CMK (cell line): ENCODE measurements at places on chromosomes 2 and 18.

GRCh38 chr2:230124757-230125431 lies 56.2 kb upstream of the SLC16A14 start:
- peak; percentile 15 for DNase-seq

DNA sequence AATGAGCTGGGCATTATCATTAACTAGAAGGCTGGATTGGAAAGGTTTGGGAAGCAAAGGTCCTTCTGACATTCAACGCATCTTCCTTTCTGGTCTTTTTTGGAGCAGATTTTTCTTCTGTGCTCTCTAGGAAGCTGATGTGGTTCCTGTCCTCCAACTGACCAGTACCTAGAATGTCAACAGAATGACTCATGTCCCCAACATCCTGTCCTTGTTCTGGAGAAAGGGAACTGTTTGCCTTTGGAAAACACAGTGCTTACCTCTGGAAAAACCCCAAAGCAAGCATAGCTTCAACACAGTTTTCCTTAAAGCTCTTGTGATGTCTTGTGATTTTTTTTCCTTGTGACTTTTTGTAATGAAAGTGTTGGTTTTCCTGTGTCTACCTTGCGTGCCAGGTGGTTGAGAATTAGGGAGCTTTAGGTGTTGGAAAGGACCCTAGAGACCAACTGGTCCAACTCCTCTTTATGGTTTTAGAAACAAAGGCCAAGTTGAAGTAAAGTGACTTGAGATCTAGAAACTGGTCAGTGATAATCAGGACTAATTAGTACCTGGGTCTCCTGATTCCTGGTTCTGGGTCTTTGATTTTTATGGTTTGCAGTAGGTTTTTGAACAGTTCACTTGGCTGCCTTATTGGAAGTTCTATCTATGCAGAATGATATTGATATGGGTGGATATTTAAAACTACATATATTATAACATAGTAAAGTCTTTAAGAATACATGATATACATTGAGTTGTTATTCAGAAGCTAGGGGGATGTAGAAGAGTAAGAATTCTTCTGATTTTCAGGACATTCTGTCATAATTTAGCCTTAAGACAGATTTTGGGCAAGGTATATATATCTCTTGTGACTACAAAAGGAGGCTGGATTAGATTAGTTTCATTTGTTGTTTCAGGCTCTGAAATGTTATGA lies 70.5 kb downstream of the FMNL2 start:
- DNase-seq: no peak

DNA sequence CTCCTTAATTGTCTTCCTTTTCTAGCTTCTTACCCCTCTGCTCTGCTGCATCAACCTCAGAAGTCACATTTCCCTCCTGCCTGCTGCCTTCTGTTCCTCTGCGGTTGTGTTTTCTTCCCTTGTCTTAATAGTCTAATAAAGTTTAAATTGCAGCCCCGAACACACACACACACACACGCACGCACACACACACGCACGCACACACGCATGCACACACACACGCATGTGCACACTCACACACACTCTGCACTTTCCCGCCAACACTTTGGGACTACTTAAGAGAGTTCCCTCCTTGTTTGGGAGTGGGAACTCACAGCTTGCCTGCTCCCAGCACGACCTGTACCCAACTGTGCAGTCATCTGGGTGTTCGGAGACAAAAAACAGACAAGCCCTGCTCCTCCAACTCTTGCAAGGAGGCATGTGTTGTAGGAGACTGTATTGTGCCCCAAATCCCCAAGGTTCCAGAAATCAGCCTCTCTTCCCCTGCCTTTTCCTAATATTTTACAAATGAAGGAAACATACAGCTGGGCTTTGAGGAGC lies 99.1 kb downstream of the SETBP1 start:
- no peak for DNase-seq

DNA sequence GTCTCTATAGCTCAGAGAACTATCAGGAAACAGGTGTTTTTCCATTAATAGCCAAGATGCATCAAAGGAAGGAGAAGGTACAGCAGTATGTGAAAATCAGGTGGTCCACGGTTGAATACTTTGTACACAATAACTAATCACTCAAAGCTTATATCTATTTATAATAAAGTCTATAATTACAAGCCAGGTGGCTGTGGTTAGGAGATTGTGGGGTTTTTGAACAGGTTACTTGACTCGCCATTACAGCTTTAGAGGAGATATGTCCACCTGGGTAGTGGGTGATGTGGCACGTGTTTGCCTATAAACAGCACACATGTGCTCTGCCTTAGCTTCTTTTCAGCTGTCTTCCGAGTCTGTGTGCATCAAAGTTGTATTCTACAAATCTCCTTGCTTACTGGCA lies 892.2 kb upstream of the ZEB2 start:
- no peak for DNase-seq

DNA sequence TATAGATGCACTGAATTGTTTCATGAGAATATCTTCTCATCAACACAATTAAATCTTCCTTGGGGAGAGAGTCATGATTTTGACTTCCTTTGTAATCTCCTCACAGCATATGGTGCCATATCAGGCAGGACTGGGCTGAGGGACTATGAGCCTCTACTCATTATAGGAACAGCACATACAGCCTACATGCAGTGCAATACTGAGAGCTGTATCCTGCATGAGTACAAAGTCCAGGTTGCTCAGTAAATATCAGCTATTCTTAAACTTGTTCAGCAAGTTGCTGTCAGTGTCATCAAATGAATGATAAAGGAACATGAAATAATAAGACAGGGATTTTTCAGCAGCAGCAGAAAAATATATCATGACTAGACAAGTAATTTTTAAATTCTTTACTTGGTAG lies 10.8 kb downstream of the DLGAP1 start:
- DNase-seq: no peak

- no peak for DNase-seq
These were observed 24.2 kb downstream of the ITM2C start for GRCh38 chr2:230888824-230889400.

- DNase-seq: no peak
These were observed 62.7 kb downstream of the PTRHD1 start for GRCh38 chr2:24730481-24730880.

DNA sequence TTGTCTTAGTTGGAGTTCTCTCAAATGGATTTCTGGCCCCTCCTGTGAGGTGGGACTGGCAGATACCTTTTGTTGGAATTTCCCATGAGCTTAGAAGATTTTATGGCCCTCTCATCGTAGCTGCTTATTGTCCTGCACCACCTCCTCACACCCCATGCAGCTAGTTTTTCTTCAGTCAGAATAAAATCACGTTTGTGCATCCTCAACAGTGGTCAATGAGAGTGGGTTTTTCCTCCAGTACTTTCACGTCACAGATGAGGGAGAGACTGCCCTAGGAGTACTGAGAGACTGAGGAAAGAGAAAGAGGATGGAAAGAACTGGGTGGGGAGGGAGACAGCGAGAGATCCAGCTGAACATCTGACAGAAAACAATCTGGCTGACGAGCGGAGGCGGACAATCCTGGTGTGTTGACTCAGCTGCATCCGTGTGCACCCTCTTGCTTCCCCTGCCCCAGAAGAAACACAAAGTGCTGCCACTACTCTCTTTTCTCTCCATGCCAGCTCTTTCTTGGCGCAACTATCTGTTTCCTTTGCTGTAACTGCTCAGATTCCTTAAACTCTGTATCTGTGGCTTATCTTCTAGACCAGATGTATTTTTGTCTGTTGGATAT lies 7.4 kb downstream of the RAPGEF4 start:
- DNase-seq: no peak

DNA sequence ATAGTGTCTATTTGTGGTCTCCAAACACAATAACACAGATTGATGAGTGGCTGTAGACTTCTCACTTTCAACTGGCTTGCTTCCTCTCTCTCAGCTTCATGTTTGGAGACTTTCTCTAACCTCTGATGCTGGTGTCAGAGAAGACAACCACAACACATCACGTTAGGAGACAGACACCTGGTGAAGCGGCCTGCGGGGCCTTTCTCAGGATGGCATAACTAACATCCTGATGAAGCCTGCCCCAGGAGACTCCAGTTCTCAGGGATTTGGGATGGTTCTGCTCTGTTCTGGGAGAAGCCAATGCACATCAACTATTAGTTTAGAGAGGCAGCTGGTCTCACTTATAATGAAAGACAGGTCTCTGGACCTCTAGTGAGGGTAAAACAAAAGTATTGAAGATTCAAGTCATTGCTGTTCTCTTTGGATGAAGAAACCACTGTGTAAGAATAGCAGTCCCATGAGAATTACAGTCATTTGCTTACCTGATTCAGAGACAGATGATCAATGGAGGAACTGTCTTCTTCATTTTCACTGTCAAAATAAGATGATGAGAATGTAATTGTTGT lies 2.0 kb downstream of the IL1A start:
- DNase-seq: no peak

DNA sequence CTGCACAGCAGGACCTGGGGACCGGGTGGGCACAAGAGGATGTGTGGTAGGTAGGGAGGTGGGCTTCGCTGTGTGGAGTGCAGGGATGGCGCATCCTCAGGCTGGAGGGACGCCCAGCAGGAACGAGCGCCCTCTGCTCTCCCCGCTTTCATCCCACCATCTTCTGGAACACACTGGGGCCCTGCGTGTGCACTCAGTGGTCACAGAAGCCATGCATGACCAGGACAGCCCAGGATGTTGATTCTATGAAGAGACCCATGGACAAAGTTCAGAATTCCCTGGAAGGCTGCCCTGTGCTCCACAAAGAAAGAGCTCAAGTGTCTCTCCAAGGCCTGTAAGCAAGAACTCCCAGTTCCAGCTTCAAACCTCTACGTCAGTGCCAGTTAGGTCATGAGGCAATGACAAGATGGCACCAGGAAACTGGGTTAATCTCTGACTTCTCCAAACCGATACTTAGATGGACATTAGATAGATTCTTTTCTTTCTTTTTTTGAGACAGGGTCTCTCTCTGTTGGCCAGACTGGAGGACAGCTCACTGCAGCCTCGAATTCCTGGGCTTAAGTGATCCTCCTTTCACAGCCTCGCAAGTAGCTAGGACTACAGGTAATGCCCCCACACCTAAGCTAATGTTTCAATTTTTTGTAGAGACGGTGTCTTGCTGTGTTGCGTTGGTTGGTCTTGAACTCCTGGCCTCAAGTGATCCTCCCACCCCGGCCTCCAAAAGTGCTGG lies 3.4 kb downstream of the SLC66A2 start:
- DNase-seq: no peak

DNA sequence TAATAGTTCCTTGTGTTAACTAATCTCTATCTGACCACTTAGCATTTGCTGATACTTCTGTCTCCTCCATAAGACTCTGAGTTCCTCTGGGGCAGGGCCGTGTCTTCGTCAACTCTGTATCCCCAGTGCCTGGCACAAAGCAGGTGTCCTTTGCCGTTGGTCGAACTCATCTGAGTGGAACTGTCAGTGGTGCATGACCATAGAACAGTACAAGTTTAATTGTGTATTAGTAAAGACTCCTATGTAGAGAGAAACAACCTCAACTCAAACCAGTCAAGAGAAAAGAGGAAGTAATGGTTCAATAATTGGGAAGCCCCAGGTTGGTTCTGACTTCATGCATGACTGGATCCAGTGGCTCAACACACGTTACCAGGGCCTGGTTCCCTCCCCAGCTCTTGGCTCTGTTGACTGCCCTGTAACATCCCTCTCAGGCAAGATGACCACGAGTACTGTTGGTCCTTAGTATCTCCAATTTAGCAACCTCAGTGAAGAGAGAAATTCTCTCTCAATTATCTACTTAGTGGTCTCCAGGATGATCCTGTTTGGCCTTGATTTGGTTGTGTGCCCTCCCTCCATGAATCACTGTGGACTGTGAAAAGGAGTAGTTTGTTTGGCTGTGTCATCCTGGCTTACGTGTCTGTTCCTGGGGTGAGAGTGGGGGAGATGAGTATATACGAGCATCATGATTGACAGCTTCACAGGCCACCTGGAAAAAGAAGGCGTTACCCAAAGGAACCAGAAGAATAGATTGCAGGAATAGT lies 58.5 kb upstream of the MSH6 start:
- DNase-seq: no peak

DNA sequence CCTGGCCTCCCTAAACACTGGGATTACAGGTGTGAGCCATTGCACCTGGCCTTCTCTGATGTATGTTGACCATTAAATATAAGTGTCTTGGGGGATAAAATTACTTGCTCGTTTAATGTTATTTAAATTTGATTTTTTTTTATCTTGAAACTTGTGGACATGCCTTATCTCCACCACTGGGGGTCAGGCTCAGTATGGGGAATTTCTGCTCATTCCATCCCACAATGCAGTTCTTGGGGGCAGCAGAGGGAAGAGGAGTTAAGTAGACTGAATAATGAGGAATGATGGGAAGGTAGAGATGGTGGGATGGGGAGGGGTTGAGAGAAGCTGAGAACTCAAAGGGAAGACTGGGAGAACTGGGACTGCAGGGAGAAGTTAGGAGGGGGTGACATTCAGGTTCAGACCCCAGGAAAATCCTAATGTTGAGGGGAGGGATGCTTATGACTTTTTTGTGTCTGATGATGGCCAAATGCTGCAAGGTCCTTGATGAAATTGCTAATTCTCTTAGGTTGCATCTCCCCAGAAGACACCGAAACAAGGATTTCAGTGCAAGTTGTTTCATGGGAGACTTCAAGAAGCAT lies 174.2 kb downstream of the MIB1 start:
- DNase-seq: no peak

- DNase-seq: no peak
These were observed 128.9 kb upstream of the RIOK3 start for GRCh38 chr18:23324056-23324811.

- no peak for DNase-seq
These were observed 42.4 kb upstream of the KDM3A start for GRCh38 chr2:86398500-86399474.

DNA sequence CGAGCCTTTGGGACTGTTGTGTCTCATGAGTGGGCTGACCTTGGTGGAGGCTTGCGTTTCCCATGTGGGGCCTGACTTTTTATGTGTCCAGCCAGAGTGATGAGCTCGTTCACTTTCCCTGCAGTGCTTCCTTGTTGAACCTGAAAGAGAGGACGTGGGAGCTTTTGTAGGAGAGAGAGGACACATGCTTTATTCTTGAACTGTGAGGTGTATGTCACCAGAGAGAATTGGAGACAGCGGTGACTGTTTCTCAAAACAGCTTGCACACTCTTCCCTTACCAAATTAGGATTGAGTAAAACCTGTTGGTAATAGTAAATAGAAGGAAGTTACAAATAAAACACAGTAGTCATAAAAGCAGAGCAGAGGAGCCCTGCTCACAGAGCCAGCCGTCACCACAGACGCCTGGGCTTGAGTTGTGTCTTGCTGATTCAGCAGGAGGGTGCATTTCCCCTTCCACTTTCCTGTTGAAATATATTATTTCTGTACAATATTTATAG lies 60.7 kb downstream of the INPP4A start:
- DNase-seq: no peak

DNA sequence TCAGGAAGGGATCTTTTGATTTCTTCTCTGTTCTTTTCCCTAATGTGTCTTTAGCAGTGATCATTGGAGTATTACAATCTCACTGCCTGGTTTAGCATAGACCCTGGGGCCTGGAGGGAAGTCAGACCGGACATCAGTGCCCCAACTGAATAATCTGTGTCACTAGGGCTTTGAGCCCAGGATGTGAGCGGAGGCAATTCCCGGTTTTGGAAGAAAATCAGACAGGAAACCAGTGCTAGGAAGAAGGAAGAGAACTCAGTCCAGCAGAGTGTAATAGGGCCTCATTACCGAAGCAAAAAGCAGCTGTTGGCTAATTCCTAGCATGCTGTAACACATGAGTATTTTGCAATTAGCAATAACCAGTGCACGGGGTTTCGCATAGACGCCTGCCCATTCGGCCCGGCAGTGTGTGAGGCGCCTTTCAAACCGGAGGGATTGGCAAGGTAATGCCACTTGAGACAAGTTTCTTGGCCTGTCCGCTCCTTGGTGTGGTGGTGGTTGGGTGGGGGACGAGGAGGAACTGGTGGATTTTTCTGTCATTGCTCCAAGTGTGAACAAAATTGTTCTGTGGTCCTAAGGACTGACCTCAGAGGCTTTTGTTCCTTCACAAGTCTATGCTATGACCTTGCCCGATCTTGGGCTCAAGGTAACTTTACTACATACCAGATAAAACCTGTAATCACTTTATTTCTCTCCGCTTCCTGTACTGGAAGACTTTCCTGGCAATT lies 2.8 kb downstream of the FOSL2 start:
- DNase-seq: no peak
